Heart left ventricle (tissue), 16 donors: ENCODE measurements at places on chromosomes 4 and X.

- DNase-seq: peak; percentile 47
These were observed 3.8 kb downstream of the DOK7 start for GRCh38 chr4:3466691-3467600.

DNA sequence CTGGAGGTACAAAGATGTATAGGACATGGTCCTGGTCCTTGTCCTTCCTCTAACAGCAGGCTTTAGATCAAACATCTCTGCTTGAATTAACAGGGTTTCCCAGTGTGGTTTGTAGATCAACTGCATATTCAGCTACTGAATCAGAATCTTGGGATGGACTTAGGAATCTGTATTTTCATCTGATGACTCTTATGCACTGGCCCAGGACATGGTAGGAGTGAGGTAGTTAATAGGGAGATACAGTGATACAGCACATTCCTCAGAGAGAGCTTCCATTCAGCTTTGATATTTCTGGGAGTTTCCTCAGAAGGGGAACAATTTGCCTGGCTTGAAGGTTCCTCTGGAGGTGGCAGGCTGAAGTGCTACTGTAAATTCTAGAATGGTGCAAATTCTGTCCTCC is 203.1 kb downstream of the LARP7 start:
- DNase-seq: no peak

DNA sequence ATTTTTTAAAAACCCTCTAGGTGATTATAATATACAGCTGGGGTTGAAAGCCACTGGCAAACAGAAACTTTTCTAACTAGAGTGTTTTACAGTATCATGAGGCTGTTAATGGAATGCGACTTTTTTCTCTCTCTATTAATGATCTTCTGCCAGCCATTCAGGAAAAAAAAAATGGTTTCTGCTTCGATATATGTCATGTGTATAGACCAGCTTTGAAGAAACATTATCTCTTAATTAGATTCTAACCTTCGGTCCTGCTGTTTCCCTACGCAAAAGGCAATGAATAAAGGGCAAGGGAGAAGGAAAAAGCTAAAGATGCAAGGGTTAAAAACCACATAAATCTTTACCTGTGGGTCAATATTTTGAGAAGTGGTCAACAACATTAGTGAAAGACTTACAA is 1662.1 kb upstream of the TENM3 start:
- no peak for DNase-seq

DNA sequence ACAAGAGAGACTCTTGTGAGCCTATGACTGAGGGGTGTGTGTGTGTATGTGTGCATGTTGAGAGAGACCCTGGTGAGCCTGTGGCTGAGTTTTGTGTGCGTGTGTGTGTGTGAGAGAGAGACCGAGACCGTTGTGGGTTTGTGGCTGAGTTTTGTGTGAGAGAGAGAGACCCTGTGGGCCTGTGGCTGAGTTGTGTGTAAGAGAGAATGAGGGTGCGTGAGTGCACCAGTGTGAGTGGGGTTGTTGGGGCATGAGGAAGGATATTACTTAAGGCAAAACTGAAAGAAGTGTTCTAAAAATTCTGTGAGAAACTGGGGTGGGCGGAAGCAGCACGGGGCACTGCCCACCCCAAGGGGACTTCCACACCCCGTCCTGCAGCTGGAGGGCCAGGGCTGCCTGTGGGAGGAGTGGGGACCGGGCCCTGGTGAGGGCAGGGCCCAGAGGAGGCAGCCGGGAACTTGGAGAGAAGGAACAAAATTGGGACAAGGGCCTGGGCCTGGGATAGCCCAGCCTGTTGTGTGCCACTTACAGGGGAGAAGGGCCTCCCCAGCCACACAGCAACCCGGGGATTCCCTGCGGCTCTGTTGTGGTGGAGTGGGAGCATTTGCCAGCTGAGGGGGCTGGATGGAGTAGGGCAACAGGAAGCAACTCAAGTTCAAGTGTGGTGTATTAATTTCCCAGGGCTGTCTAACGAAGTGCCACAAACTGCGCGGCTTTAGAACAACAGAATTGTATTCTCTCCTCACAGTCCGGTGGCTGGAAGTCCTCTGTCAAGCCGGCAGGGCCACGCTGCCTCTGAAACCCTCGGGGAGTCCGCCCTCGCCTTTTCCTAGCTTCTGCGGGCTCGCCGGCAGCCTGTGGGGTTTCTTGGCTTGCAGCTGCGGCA is 22.1 kb downstream of the TMEM131L start:
- peak; percentile 67 for DNase-seq

DNA sequence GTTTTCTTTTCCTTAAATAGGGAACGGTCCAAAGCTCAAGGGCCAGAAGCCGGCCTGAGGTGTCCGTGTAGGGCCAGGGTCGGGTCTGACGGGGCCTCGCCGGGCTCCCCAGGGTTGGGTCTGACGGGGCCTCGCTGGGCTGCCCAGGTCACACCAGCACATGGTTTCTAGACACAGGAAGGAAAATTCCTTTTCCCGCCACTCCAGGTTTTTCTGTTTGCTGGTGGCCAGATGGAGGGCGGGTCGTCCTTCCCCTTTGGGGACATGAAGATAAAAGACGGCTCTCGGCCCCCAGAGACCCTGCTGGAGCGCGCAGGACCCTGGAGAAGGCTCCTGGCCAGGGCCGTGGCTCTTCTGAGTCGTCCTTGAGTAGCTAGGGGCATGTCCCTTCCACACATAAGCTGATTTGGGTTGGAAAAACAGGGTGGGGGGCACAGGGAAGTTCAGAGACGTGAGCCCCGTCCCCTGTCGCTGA is 35.1 kb downstream of the PIGG start:
- no peak for DNase-seq

- DNase-seq: no peak
These were observed 29.4 kb upstream of the OPHN1 start for GRCh38 chrX:68462653-68463052.

- DNase-seq: no peak
These were observed 28.9 kb upstream of the PRPS1 start for GRCh38 chrX:107599450-107599861.

GRCh38 chrX:86946569-86946968 is 571.0 kb upstream of the KLHL4 start:
- no peak for DNase-seq

DNA sequence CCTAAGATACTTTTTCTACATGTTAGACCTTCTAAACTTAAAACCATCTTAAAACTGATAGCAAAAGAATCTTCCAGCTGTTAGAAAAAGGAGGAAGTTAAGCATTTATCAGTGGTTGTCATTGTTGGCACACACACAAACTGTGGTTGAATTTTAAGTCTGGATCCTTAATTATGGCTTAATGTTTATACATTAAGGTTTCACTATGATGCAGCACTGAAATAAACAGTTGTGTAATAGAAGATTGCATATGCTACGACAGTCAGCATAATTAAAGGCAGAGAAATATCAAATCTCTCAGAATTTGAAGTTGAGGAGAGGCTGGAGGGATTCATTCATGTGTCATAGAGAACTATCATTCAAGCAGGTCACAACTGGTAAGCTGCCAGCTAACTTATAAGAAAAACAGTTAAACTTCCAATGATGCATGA is 32.3 kb downstream of the ADGRA3 start:
- no peak for DNase-seq

GRCh38 chr4:164312671-164313070 is 441.3 kb upstream of the SMIM31 start:
- DNase-seq: no peak

- no peak for DNase-seq
These were observed 26.4 kb downstream of the MAGEE1 start for GRCh38 chrX:76453737-76454406.

GRCh38 chr4:86924811-86925210 is 10.0 kb upstream of the AFF1 start:
- no peak for DNase-seq

- DNase-seq: no peak
These were observed 43.8 kb downstream of the ADGRA3 start for GRCh38 chr4:22471999-22472461.

DNA sequence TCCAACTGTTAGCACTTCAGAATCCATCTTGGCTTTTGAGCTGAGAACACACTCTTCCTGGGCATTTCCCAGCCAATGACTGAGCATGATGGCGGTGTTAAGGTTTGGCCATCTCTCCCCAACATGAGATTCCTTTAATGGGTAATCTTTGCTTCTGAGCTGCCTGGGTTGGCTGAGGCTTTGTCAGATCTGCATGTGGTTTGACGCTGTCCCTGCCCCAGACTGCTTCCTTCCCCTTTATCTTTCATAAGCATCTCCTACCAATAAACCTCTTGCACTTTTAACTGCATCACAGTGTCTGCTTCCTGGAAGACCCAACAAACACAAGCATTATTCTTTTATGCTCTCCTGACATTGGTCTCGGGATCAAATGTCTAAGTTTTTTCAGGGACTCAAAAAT is 31.5 kb upstream of the DIPK2B start:
- no peak for DNase-seq

DNA sequence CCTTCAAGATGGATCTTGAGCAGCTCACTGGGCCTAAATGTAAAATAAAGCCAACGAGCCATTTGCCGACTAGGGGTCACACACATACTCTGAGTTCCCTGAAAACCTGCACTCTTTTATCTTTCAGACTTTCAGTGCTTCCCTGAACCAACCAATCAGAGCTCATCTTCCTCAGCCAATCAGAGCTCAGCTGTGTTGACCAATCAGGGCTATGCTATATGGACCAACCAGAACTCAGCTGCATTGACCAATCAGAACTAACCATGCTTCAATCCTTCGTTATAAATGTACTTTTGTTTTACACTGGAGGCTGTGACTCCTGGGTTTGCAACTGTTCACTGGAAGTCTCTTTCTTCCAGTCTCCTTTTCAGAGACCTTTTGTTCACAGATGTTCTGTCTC is 19.3 kb downstream of the SLC25A53 start:
- DNase-seq: no peak

DNA sequence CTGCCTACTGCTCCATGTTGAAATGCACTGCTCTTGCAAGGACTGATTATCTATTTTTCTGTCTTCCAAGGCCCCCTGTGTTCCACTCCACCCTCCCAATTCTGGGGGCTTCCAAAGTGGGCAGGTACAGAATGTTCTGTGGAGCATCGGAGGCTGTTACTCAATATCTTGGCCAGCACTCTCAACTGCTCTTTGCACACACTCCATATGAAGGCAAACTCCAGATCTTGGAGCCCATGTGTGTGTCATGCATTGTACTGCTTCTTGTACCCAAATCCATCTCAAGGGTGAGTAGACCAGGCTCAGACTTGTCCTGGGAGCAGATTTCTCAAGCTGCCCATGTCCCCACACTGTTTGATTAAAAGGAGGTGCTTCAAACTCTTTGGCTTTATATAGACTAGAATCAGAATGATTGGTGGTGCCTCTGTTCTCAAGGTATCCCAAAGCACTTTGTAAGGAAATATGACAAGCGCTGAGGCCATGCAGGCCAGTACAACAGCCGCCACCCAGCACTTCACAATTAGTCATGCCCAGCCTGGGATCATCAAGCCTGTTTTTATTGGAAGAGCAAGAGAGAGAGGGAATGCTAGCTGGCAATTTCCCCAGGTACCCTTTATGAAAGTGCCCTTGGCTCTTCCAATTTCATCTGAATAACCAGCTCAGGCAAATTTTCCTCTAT is 44.3 kb downstream of the AR start:
- DNase-seq: peak; percentile 33
